ENCODE measurements at places on chromosomes 6 and 20.

GRCh38 chr6:45423111-45423823 is 45.5 kb upstream of the SUPT3H start:
- no peak for DNase-seq

DNA sequence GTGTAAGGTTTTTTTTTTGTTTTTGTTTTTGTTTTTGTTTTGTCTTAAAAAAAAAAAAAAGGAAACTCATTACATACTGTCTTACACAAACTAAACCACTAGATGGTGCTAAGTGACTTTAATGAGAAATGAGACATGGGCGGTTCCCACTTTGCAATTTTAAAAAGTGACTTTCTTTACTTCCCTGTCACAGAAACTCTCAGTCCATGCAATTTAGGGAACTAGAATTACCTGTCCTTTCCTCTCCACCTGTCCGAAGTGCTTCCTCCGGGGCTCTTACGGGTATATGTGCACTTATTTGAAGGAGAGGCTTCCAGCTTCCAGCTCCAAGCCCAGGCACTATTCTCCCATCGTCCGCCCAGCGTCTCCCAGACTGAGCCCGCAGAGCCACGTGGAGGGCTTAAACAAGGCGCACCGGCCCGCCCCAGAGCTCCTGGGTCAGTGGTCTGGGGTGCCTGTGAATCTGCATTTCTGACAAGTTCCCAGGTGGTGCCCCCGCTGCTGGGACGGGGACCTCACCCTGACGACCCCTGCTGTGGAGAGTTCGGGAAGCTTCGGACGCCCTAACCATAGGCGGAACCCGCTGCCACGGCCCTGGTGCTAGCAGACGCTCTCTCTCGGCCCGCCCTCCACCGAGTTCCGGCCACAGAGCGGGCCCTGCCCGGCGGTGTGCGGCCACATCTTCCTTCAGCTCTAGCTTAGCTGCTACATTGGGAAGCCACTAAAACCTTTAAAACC is 26.1 kb downstream of the BFSP1 start:
- DNase-seq, result peak; percentile 65

DNA sequence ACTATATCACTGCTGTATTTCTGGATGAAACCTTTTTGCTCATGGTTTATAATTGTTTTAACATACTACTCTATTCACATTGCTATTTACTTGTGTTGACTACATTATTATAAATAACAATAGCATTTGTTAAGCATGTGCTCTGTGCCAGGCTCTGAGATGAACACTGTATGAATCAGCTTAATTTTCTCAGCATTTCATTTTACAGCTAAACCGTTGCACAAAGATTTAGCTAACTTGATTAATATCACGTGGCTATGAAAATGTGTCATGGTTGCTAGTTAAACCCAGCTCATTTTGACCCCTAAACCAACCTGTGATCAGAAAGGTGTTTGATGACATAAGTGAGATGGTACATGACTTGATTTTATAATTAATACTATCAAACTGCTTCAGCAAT is 77.5 kb downstream of the NCOA7 start:
- no peak for DNase-seq

DNA sequence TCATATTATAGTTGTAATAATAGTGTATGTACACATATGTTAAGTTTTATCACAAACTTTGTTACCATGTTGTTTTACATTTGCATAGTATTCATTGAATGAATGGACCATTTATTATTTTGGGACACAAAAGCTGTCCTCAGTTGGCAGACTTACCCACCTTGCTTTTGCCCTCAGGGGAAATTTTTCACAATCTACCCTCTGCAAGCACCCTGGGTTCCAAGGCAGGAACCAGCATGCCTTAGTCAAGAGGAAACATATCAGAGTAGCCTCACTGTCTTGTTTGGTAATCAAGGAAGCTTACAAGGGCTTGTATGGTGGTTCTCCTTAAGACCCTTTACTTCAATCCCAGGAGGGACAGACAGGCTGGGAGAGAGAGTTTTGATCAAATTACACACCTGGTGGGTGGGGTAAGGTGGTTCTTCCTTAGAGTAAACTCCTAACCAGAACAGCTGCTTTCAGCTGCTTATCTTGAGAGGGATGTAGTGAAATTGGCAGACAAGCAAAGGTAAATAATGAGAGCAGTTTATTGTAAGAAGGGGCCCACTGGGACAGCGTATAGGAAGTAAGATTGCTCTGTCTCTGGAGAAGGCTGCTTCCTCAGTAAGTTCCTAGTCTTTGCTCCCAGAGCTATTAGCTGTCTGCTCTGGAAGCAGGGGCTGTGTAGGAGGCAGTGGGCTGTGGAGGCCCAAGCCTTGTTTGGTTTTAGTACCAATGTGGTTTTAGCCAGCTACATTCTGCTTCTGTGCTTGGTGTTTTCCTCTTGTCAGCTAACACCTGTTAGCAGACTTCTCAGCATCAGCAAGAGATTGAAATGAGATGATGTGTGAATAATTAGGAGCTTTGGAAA is 31.1 kb downstream of the BRPF3 start:
- no peak for DNase-seq

- peak; percentile 54 for DNase-seq
Observed at GRCh38 chr20:47262365-47263013, 94.0 kb downstream of the ZMYND8 start.

All from naive B cell (primary cell).